GM12864 (cell line): ENCODE measurements at places on chromosomes 5 and 9.

DNA sequence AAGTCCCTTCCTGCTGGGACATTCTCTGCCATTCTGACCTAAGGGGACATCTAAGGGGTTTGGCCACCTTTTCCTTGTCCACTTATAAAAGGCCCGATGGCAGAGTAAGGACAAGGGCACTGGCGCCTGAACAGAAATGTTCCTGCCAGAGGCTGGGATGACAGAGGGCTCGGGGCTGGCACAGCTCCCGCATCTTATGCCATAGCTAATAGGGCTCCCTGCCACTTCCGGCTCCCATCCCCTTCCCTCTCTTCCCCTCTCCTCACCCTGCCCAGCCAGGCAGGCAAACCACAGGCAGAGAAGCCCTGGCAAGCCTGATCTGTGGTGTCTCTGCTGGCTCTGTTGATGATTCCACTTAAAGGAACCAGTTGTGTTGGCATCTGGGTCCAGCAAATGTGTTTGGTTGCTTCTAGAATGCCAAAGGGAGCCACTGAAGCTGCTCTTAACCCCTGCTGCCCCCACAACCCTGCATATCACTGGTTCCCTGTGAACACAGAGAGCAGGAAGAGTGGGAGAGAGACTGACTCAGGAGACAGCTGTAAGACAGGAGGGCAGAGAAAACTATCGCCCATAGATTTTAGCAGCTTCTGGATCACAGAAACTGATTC lies 18.4 kb upstream of the ADRA1B start:
- DNase-seq, result no peak

GRCh38 chr5:75616371-75616881 lies 5.2 kb downstream of the ANKDD1B start:
- DNase-seq, result no peak

- no peak for DNase-seq
Observed at GRCh38 chr5:158466191-158466590, 607.2 kb upstream of the CLINT1 start.

DNA sequence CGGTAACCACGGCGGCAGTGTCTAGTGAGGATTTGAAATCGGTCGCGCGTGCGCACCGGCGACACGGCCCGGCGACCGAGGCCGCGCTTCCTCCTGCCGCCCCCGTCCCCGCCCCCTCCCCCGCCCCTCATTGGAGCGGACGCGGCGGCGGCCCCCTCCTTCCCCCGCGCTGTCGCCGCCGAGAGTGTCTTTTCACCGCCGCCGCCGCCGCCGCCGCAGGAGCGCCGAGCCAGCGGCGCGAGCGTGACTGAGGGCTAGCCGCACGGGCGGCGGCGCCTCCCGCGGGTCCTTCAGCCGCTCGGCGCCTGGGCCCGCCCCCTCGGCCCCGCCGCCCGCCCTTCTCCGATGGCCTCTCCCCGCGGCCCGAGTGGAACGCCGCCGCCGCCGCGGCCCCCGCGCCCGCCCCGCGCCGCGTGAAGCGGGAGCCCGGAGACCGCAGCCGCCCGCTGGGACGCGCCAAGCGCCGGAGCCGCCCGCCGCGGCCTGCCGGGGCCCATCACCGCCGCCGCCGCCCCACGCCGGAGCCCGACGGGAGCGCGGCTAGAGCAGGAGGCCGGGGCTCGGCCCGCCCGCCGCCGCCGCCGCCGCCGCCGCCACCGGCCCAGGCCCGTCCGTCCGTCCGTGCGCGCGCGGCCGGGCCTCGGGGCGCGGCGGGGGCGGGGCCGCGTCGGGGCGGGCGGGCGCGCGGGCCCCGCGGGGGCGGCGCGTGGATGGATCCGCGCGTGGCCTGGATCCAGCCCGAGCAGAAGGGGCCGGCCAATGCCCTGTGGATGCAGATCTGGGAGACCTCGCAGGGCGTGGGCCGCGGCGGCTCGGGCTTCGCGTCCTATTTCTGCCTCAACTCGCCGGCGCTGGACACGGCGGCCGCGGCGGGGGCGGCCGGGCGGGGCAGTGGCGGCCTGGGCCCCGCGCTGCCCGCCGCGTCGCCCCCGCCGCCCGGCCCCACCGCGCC lies at the start of gene TENT4A:
Gene TENT4A (plus strand): TSS at position 159 of the 952 bp plus-strand sequence. CDS start 552 bp downstream, at position 711.
- no peak for DNase-seq

DNA sequence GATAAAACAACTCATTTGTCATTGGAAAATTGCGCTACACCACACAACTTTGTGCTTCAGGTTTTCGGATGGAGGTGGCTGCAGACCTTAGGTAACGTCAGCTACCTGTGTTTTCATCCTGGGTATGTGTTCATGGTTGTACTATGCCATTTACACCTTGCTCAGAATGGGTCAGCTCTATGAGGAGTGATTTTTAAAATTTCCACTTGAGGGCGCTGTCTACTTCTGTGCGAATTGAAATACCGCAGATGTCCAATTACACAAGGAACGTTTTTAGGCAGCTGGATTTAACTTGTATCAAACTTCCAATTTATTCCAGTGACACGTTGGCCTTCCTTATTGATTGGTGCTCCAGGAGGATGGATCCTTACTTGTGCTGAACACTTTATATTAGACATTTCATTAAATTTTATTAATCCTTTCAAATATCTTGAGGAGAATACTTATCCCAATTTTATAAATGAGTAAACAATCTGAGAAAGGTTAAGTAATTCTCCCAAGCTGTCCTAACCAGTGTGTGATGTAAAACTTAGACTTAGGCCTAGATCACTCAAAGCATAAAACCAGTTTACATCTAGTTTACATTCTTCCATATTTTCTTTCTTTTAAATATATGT lies 23.4 kb downstream of the DMRTA1 start:
- DNase-seq, result no peak

- no peak for DNase-seq
Observed at GRCh38 chr9:80509358-80509757, 937.6 kb downstream of the TLE4 start.

GRCh38 chr5:7075470-7075869 lies 320.5 kb upstream of the ADCY2 start:
- no peak for DNase-seq

DNA sequence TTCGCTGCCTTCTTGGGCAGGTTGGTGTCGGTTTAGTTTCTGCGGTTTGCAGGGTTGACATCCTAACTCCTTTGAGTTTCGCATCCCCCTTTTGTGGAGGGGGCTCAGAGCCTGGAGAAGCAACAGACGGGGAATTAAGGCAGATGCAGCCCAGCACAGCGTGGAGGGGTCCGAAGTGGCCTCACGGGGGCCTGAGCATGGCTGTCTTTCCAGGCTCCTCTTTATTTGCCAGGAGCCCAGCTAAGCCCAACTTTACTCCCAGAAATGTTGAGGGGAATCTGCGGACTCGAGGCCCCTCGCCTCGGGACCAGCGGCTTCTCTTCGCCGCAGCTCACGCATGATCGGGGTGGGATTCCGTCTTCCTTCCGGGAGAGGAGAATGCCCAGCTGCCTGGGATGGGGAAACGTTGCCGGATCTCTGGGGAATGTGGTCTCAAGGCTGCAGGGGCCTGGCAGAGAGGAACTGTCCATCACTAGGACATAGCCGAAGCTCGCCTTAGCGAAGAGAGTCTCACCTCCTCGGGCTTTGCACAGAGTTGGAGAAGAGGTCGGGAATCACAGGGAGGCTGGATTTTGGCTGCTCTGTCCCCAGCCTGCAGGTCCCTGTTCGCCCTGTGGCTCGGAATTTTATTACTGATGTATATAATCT lies 1.3 kb downstream of the RAI14 start:
- no peak for DNase-seq

DNA sequence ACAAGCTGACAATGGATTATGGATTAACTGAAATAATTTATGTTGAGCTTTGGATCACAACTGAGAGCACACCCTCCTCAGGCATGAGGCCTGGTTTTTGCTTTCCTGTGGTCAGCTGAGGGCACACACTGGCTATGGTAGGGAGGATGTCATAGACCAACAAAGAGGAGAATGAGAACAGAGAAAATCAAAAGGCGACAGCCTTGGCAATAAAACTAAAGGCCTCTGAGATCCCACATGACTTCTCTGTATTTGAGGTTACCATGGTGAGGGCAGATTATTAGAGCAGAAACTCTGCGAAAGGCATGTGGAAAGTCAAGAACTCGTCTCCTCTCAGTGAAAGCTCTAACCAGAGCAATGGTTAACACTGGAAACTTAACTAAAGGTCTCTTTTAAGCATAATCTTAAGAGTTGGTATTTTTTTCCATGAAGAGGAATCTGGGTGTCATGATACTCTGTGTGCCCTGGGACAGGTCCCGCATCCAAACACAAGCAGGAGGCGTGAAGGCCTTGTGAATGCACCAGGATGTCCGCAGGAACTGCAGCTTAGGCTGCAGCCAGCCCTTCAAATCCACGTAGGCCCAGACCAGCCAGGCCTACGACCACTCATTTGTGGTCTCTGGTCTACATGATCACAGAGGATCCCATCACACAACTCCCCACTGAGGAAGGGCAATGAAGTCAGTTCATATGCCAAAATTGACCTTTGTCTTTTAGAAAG lies 12.4 kb upstream of the MEIKIN start:
- no peak for DNase-seq

- DNase-seq, result no peak
Observed at GRCh38 chr9:2214707-2215106, 199.6 kb downstream of the SMARCA2 start.

- no peak for DNase-seq
Observed at GRCh38 chr5:80408484-80409366, 861 bp downstream of the ZFYVE16 start.

GRCh38 chr5:92653730-92654461 lies 927.1 kb downstream of the NR2F1-AS1 start:
- DNase-seq, result no peak

- DNase-seq, result no peak
Observed at GRCh38 chr5:126368239-126368812, 54.9 kb upstream of the GRAMD2B start.

- peak; percentile 1 for DNase-seq
Observed at GRCh38 chr9:77977210-77977611, 54.4 kb downstream of the GNAQ start.

- no peak for DNase-seq
Observed at GRCh38 chr5:181189962-181190710, 14.9 kb downstream of the TRIM7 start.

- DNase-seq, result no peak
Observed at GRCh38 chr5:9627541-9627940, 2.6 kb downstream of the TAS2R1 start.

DNA sequence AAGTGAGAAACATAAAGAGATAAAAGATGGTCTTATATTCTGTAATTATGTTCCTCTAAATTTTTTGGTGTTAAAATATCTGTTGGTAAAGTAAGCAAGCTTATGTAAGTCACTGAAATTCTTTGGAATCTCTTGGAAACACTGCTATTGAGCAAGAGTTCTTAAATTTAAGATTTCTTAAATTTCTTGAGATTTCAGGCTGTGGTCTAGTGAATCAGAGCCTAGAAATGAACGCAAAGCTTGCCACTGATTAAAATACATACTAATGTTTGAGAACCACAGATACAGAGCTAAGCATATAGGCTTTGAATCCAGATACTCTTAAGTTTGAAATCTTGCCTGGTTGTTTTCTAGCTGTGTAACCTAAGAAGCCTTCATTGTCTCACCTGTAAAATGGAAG lies 133.4 kb downstream of the TRPM3 start:
- no peak for DNase-seq

- DNase-seq, result no peak
Observed at GRCh38 chr9:87657893-87658292, 68.0 kb upstream of the CTSL start.

DNA sequence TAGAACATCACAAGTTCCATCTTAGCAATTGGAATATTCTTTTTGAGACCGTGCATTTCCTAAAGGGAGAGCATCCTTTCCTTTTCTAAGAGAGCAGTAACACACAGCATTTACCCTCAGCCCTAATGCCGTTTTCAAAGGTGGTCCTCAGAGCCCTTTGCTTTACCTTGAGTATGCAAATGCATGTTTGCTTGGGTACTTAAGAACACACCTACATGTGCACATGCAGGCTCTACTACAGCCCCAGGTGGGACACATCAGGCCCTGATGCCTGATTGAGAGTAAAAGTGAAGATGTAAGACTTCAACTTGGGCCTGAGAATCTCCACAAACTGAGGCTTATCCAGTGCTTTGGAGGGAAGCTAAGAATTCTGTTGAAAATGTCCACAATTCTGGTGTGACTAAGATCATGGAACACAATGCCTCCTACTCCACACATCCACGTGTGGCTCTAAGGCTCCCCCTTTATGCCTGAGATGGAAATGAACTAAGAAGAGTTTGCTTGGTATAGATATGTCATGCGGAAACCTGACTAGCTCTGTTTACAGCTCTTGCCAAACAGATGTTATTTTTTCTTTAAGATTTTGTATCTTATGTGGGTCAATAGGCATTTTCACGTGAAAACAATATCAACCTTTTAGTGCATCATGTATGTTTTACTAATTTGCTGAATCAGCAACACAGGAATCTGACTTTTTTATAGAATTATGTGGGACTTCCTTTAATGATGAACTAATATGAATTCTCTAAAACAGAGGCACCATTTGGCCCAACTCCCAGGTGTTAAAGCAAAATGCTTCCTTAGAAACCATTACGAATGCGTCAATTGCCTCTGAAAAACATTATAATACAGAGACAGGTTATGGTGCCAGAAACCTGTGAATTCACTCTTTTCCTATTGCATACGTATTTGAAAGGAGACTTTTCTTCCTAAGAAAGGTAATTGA lies 48.9 kb upstream of the SLC2A8 start:
- peak; percentile 4 for DNase-seq

GRCh38 chr5:115068239-115069086 lies 101.2 kb downstream of the TRIM36 start:
- peak; percentile 50 for DNase-seq

- peak; percentile 5 for DNase-seq
Observed at GRCh38 chr5:89929173-89929572, 480.4 kb downstream of the CETN3 start.

GRCh38 chr9:129225815-129226214 lies 47.8 kb upstream of the IER5L start:
- no peak for DNase-seq

GRCh38 chr5:38994324-38994927 lies 79.8 kb downstream of the RICTOR start:
- DNase-seq, result peak; percentile 15

GRCh38 chr5:56851258-56851941 lies 36.1 kb downstream of the MAP3K1 start:
- no peak for DNase-seq

DNA sequence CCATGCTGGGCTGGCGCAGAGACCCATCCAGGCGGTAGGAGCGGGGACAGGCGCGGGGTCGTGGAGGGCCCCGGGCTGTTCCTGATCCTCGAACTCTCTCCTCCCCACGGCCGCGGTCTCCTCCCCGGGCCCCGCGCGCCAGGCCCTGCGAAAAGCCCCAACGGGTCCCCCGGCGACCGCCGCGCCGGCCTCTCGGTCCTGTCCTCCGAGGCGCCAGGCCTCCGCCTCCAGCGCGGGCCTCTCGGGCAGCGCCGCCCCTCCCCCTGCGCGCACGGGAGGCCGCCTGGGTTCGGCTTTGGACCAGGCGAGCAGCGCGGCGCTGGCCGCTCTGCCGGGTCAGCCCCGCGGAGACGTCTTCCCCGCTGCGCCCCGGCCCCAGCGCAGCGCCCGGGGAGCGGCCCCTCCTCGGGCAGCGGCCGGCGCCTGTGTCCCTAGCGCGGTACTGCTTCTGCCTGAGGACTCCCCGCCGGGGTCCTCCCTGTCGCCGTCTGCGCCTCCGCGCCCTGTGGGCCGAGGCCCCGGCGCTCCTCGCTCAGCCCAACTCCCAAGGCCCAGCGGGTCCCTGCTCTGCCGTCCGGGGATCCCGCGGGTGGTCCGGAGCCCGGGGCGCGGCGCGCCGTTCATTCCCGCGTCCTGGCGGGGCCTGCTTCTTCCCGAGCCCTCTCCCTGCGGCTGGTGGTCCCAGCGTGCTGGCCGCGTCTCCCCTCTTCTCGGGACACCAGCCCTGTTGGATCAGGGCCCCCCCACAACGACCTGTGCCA lies 13.4 kb downstream of the COL23A1 start:
- DNase-seq, result no peak

- no peak for DNase-seq
Observed at GRCh38 chr5:78025540-78025939, 249.4 kb upstream of the TBCA start.

- DNase-seq, result no peak
Observed at GRCh38 chr5:58156361-58156760, 303.5 kb downstream of the PLK2 start.
